ENCODE measurements at places on chromosomes 16 and 17.

- no peak for DNase-seq
Measured at GRCh38 chr17:73748508-73748907, 104.3 kb upstream of the SDK2 start.

GRCh38 chr17:52030052-52030451 is 128.5 kb downstream of the CA10 start:
- no peak for DNase-seq

GRCh38 chr16:82137822-82138167 is 32.2 kb downstream of the MPHOSPH6 start:
- no peak for DNase-seq

DNA sequence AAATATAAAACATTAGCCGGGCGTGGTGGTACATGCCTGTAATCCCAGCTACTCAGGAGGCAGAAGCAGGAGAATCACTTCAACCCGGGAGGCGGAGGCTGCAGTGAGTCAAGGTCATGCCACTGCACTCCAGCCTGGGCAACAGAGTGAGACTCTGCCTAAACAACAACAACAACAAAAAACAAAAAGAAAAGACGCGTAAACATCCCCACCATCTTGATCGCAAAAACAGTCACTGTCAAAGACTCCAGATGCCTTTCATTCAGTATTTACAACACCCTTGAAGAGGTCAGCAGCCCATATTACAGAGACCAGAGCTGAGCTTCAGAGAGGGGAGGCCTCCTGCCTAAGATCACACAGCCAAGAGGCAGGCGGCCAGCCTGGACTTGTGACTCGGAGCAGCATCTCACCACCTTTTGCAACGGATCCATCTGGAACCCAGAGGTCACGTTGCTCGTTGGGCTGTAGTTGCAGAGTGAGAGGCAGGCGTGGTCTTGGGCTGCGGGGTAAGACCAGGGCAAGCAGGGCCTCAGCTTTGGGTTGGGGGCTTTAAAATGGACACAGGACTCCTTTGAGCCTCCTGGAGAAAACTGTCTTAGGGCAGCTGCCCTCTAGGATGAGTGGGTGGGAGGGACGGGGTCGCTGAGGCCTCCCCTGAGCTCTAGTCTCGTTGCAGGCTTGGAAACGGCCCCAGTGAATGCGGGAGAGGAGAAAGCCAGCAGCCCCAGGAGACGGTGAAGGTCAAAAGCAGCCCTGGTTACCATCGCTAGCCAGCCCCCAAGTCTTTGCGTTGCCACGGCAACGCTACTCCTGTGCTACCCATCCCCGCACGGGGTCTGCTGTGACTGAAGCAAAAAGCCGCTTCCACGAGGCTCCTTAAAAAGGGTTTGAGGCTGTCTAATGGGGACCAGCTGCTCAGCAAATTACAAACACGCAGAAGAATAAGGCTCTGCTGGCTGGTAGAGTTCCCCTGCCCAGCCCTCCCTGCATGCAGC is 26.1 kb downstream of the LGALS3BP start:
- DNase-seq: no peak

GRCh38 chr17:38571833-38572668 is 33.7 kb downstream of the SRCIN1 start:
- no peak for DNase-seq

- DNase-seq: peak; percentile 18
Measured at GRCh38 chr17:71184716-71185115, 936.1 kb upstream of the SOX9 start.

DNA sequence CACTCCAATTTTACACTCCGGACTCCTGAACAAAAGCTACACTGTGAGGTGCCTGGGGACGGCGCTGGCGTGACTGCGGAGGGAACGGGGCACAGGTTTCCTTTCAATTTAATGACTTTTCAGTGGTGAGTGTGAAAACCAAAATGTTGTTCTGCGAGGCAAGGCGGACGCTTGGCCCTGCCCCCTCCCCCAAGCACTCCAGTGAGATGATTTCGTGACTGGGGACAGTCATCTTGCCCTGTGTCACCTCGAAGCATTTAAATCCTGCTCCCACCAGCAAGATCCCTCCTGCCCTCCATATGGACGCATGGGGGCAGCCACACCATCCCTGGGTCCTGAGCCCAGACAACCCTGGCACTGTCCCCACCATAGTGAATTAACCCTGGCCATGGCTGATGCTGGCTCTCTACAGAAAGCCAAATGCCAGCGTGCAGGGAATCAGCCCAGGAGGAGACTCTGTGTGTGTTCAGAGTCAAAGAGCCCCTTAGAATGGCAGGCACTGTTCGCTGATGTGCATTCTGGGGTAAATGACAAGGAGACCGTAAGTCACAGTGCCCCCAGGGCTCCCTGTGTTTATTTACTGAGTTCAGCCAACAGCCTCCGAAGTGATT is 41.0 kb downstream of the C16orf95 start:
- no peak for DNase-seq

DNA sequence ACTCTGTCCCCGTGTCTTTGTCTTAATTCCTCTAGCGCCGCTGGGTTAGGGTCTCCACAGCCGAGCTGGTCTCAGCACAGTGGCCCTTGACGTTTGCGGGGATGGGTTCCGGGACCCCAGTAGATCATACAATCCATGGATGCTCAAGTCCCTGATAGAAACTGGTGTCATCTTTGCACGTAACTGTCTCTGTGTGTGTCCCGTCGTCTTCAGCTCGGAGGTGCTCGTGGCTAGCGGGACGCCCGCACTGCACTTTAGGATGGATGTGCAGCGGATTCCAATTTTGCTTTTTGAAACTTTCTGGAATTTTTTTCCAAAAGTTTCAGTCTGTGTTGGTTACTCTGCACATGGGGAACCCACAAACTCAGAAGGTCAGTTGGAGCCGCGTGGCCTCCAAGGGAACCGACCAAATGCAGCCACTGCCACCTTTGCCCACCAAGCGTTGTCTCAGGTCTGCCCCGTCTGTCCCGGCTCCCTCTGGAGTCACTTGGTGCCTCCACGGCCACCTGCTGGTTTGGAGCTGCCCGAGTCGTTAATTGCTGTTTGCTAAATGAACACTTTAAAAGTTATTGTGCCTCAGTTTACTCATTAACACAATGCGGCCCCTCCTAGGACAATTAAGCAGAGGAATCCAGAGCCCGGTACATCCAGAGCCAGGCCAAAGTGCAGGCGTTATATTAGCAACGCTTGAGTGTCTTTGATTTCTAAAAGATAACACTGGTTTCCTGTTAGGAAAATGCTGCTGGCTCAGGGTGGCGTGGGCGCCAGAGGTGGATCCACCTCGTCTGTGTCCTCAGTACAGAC is 5.3 kb upstream of the DPEP1 start:
- no peak for DNase-seq

DNA sequence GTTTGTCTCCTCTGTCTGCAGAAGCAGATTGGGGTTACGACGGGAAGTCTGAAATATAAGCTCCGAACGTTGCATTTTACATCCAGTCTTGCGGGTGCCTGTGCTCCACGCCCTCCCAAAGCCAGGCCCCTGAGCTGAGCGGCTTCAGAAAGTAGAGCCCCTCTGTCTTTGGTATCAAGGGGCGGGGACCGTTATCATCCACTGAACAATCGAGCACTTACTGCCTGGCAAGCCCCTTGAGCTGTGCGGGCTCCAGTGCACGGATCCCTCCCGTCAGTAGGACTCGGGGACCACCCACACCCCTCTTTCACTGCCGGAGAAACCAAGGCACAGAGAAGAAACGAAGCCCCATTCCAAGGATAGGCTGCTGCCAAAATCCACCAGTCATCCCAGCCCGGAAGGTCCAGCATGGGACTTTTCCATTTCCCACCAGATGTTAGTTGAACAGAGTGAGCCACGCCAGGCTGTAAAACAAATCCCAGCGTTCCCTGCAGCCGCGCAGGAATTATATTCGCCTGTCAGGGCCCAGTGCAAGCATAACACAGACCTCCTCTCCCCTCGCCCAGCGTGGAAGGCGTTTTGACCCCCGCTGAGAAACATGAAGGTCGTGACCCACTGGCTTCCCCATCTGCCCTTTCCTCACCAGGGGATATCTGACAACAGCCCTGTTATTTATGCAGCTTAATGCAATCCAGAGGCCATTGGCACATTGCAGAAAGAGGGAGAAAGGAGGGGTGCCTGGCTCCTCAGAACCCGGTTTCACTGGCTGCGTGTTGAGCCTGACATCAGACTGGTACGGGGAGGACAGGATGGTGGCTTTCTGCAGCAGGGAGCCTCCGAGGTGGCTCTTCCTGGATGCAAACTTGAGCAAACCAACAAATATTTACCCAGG is 212.2 kb upstream of the FOXF1 start:
- peak; percentile 37 for DNase-seq

DNA sequence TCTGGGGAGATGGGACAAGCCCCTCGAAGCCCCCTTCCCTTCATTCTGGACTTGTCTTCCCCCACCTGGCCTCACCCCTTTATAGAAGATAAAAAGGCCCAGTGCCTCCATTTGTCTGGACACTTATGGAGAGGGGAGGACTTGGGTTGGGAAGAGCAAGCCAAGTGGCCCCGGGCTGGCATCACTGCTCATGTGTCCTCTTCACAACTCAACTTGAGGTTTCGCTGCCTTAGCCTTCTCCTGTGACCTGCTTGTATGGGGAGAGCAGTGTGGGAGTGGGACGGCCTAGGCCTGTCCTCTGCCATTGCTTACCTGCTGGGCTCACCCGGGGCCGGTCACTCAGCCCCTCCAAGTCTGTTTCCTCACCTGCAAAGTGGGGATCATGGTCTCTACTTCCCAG is 1.4 kb downstream of the PAQR4 start:
- no peak for DNase-seq
